ENCODE measurements at places on chromosomes 2 and 18.

DNA sequence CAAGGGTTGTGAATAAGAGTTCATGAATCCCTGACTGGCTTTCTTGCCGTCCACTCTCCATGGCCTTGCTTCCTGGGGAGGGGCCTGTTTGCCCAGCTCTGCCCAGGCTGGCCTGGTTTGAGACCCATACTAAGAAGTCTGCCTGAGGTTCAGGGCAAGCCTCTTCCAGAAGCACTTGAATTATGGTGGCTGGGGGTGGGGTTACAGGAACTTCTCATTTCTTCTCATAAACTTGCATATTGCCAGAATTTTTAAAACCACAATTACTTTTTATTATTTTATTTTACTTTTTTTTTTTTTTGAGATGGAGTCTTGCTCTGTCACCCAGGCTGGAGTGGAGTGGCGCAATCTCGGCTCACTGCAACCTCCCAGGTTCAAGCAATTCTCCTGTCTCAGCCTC is 42.0 kb downstream of the GORASP2 start:
- DNase-seq: no peak

DNA sequence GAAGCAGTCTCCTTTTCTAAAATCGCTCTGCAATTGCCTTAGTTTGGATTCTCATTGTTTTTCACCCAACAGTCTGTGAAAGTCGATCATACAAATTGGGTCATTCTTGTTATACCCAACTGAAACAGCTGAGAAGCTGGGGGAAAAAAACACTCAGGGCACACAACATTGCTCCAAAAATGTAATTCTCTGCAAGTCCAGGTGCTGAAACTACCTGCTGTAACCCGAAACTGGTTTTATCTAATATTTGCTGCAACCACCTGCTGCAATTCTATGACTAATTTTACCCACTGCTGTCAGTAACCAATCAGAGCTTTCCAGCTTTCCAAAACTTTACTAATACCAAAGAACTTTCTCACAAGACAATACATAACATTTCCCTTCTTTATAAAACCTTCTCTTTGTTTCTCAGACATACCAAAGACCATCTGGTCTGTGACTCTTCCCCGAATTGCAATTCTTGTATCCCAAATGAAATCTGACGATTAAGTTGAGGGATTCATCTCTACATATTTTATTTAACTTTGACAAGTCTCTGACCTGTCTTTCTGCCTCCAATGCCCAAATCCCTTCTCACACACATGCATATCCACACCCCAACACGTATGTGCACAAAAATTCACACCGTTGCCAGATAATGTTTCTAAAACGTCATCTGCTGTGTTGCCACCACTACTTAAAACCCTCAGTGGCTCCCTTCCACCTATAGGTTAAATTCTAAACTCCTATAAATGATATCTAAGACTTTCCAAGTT is 198.3 kb downstream of the PIEZO2 start:
- DNase-seq: no peak

DNA sequence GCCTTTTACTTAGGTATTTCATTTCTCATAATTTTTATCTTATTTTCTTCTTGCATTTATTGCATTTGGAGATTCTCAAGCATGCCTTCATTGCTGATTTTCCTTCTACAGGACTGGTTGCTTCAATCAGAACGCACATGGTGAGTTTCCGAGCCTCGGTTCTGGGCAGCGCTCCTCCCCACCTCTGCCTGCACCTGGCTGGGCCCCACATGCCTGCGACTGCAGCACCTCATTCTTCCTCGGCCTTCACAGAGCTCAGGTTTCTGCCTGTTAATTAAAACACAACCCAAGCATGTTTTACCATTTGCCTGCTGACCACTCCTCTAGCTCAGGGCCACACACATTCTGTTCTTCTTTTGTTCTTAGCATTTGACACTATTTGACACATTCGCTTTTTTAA is 398.8 kb downstream of the GALR1 start:
- no peak for DNase-seq

DNA sequence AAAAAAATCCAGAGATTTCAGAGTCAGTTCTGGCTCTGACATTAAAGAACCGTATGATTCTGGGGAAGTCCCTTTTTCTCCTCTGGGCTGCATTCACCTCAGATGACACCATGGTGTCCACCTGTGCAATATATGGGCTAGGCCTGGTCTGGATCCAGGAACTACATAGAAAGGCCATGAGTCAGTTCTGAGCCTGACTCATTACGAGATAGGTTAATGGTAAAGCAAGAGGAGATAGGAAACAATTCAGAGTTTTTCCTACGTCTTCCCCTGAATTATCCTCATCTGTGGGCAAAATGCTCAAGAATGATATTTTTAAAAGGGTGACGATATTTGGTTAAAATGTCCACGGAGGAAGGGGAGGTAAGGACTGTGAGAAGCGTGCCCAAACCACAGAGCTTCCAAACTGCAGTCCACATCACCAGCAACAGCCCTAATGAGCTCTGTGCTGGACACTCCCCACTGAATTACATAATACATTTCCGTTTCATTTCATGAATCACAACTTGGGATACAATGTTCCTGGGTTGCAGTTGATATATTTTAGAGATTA is 180.1 kb upstream of the OSR1 start:
- DNase-seq: no peak

DNA sequence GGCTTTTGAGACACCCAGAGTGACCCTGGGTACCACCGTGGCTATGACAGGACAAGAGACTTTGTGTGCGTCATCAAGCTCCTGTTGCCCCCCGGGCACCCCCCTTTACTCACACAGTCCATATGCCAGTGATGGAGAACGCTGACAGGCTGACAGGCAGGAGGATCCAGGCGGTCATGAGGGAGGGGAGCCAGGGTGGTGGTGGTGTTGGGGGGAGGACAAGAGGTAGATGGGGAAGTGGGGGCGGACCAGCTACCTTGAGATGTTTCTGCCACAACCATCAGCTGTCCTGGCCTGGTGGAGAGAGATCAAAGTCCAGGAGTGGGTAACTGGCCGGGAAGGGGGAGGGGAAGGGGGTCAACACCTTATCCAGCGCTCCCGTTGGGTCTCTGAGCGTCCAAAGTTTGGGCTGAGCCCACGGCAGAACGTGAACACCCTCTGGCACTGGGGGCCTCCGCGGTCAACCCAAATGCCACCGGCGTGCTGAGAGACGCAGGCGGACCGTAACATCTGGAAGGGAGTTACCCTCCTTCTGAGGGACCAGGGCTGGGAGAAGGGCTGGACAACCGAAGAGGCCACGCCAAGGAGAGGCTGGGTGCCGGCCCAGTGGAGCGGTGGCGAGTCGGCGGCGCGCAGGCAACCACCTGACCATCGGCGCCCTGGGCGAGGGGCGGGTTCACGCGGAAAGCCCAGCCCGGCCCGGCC is 575 bp downstream of the TMEM150A start:
- DNase-seq: no peak

DNA sequence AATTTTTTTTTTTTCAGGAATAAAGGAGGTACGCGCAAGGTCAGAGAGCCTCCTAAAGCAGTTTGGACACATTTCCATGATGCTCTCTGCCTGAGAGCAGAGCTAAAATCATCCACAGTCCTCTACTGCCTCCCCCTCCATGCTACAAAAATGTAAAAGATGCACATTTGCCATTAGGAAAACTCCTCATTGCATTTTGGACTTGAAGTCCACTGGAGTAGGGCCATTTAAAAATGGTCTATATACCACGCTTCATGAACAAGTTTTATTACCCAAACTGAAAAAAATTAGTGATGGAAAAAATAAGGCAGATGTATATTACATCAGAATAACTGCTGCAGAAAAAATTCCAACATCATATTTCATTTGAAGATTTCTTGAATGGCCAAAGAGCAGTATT is 256.0 kb downstream of the AFF3 start:
- DNase-seq: no peak

DNA sequence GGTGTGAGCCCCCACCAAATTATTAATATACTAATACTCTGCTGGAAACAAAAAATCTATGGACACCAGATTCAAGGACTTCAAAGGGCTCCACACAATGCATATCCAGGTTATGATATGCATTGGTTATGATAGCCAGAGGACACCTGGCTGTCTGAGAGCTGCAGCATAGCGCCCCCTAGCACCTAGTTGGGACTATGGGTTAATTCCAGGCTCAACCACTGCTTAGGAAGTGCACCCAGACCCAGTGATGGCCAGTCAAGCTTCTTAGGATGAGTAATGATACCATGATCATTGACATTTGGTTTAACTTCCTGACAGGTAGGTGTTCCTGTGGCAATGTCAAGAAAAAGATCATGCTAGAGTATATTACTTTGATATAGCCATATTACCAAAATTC is 3.8 kb upstream of the FRZB start:
- peak; percentile 71 for DNase-seq

GRCh38 chr2:207206011-207206410 is 40.3 kb upstream of the KLF7 start:
- no peak for DNase-seq

DNA sequence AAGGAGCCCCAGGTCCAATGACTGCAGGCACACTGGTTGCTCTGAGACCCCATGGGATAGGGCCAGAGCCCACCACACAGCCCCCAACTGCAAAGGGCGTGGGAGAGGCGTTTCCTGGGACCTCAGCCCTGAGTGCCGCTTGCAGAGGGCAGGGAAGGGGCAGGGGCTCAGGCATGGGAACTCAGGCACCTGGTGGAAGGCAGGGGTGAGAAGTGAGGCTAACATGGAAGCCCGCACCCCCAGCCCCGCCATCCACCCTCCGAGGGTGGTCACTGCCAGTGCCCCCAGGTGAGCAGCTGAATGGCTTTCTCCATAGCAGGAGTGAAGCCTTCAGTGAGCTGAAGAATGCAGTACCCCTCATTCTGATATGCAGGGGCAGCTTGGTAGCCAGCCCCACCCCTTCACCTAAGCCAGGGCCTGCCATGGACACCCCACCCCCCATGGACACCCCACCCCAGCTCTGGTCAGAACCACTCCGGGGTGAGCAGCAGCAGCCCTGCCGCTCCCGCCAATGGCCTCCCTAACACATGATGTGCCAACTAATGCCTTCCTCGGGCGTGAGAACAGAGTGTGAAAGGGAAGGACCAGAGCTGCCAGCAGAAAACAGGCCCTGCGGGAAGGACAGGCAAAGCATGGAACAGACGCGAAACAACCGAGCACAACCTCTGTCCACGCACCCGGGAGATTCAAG is 6.6 kb downstream of the KIF1A start:
- DNase-seq: no peak

DNA sequence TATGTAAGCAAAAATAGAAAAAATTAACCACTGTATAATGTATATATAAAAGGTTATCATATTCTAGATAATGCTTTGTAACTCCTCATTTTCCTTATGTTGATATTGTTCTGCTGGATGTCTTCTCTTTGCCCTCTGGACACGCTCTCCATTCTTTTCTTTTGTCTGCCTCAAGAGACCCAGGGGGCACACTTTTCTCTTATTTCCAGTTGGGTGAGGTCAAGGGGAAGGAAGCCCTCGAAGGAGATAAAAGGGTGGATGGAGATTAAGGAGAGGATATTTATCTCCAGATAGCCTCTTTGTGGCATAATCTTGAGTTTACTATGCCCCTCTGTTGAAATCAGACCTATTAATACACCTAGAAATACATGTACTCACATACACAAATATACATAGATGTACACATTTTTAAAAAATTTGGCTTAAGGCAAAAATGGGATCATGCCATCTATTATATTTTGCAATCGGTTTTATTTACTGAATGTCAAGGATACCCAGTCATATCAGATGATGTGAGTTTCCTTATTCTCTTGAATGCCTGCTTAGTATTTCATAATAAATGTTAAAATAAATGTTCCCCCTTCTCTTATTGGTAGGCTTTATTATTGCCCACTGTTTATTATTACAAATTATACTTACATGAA is 65.3 kb downstream of the LCLAT1 start:
- DNase-seq: peak; percentile 30

DNA sequence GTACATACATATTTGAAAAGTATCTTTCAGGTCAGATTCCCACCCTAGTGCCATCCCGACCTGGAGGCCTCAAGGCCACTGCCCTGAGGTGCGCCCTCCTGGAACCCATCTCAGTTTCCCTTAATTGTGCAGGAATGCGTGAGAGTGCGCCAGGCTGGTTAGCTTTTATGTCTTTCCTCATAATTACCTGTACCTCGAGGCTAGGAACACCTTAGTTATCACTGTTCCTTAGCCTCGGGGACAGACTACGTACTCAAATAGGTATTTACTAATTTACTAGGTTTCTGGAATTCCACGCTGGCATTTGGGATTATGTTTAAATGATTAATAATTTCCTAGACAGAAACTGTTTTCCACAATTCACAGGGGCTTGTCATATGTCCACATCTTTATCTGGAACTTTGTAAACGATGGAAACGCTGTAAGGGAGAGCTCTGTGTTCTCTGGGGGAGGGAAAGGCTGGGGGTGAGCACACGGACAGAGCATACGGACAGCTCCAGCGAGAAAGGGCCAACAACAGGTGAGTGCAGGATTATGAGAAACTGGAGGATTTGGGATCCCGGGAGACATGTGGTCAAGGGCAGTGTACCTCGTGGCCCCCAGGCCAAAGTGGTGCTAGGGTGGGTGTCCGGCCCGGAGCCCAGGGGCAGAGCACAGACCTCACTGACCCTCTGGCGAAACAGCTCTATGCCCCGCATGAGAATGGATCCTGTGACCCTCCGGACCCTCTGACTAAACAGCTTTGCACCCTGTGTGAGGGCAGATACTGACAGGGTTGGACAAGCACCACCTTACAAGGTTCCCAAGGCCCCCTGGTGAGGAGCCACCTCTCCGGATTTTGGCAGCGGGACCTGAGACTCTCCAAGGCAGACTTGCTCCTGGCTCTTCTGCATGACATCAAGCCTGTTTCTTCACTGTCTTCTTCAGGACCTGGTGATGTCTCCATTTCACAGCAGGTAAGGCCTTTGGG is 102.0 kb upstream of the PXDN start:
- DNase-seq: peak; percentile 39

- peak; percentile 90 for DNase-seq
These were observed 22.4 kb upstream of the TOGARAM2 start for GRCh38 chr2:28958689-28959088.

DNA sequence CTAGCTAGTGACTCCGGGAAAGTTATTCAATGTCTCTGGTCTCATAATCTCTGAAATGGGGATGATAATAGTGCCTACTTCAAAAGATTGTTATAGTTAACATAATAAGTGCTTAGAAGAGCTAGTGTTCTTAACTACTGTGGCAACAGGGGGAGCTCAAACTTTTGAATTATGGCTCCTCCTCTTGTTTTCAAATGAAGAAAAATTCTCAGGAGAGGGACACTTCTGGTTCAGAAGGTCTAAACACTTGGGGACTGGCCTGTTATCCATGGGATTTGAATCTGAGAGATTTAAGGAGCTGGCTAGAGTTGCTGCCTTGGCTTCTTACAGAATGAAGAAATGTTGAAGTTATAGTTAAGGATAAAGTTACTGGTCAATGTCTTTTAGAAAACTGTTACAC is 92.2 kb upstream of the ITGB6 start:
- DNase-seq: no peak
